ENCODE measurements at places on chromosomes 2 and 18.

GRCh38 chr2:164934401-164935117 lies 20.8 kb downstream of the SLC38A11 start:
- H3K4me3 ChIP-seq = no peak overlapping the region
- H3K4me1 ChIP-seq = no peaks in the 10 kb centered on the region
- H3K27ac ChIP-seq = no peak overlapping the region
- H3K36me3 ChIP-seq = no peaks in the 10 kb centered on the region
- no peak for DNase-seq
- no peaks in the 10 kb centered on the region for H3K27me3 ChIP-seq

DNA sequence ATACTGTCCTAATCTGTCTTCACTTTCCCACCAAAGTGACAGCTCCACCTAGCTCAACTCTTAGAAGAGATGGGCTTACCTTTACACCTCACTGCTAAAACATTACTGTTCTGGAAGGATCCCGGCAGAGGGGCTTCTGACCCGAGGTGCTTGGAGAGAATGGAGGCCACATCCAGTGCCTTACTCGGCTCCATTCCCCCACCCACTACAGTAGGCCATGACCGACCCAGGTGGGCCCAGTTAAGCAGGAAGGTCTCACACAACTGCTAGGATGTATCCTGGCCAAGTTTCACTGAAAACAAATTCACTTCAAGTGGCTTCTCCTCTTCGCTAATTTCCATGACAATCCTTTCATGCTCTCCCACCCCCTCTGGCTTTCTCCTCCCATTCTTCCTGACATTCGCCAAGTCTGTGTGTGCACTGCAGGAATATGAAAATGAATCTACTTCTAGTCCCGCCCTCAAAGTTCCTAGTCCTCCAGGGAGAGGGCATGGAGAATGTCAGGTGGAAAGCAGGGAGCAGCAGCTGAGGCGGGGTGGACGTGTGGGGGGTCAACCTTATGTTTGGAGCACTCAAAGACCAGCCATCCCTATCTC lies 11.8 kb downstream of the WIPF1 start:
- H3K27me3 ChIP-seq = no peaks in the 10 kb centered on the region
- peaks cover 3% of the 10 kb centered on the region for H3K36me3 ChIP-seq
- no peak overlapping the region for H3K27ac ChIP-seq
- H3K4me3 ChIP-seq = no peak overlapping the region
- no peak for DNase-seq
- peaks cover 22% of the 10 kb centered on the region for H3K4me1 ChIP-seq

GRCh38 chr2:237116431-237116830 lies 30.7 kb downstream of the COPS8 start:
- no peaks in the 10 kb centered on the region for H3K36me3 ChIP-seq
- no peak overlapping the region for H3K27ac ChIP-seq
- H3K4me3 ChIP-seq = no peak overlapping the region
- no peak for DNase-seq
- H3K4me1 ChIP-seq = peaks cover 5% of the 10 kb centered on the region

DNA sequence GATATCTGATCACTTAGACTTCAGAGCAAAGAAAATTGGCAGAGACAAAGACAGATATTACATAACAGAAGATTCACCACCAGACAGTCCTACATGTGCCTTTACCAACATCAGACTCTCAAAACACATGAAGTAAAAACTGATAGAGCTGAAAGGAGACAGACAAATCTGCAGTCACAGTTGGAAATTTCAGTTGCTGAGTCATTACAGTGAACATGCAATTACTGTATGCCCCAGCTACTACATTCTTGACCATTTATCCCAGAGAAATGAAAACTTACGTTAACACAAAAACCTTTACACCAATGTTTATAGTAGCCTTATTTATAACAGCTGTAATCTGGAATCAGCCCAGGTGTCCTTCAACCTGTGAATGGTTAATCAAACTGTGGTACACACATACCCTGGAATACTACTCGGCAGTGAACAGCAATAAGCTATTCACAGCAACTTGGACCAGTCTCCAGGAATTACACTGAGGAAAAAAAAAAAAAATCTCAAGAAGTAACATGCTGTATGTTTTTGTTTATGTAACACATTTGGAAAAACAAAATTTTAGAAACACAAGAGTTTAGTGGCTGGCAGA lies 7.5 kb upstream of the SCLY start:
- H3K27me3 ChIP-seq = no peaks in the 10 kb centered on the region
- H3K36me3 ChIP-seq = no peaks in the 10 kb centered on the region
- H3K27ac ChIP-seq = no peak overlapping the region
- H3K4me1 ChIP-seq = no peaks in the 10 kb centered on the region
- no peak overlapping the region for H3K4me3 ChIP-seq
- DNase-seq = peak; percentile 67

DNA sequence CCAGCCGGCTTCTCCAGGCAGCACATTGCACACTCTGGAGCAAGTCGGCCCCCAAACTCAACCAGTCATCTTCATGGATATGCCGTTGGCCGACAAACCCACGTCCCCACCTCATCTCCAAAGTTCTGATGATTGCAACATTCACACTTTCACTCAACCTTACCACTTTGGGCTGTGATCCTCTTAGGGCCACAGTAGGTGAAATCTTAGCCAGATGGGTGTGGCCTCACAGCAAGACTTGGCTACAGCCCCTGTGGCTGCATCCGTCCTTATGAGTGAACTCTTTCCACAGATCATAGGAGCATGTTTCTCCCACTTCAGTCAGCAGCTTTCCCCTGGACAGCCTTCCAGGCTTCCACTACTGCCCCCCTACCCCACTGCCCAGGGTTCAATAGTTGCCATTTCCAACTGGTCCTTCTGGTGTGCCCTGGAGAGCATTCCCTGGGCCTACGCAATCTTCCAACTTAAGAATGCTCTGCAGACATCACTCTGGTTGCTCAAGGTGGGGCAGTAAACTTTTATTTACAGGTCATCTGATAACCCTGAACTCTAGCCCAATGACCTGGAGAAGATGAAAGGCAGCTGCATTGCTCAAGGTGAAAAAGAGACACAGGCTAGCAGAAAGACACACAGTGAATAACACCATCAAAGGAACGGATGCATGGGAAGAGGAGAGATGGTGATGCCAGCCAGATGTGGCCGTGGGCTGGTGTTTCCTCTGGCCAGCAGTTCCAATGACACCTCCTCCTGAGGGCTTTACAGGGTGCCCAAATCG lies 34.5 kb downstream of the ARL4C start:
- no peaks in the 10 kb centered on the region for H3K36me3 ChIP-seq
- DNase-seq = no peak
- no peaks in the 10 kb centered on the region for H3K27me3 ChIP-seq

GRCh38 chr2:238081561-238081960 lies 18.6 kb upstream of the ESPNL start:
- H3K36me3 ChIP-seq = peaks cover 32% of the 10 kb centered on the region
- no peak overlapping the region for H3K27ac ChIP-seq
- no peak overlapping the region for H3K4me3 ChIP-seq
- no peaks in the 10 kb centered on the region for H3K27me3 ChIP-seq
- DNase-seq = no peak

DNA sequence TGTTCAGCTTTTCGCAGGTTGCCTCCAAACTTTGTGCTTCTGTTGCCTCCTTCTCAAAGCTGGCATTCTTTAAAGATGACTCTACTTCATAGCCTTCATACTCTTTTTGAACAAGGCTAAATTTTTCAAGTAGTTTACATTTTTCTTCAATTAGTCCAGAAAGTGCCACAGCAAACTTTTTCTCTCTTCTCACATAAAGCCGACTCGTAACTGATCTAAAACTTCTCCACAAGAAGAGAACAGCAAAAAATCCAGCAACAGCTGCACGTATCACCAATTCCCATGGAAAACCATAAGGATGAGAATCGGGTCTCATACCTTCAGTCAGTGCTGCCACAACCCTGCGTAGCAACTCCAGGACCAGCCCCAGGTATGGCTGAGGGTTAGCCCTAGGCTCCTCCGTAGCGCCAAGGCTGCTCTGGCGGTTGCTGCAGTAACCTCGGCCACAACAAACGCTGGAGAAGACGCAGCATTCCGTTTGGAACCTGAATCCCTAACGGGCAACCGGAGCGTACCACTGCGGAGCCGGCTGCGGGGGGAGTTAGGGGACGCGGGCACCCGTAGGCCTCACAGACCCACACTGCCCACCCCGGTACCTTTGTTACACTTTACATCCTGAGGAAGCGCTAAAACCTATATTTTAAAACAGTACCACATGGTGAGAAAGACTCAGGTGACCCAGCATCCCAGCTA lies at the start of gene CTAGE1:
TSS of gene CTAGE1 (minus strand) at position 420 of the 693 bp plus-strand sequence. CDS start at position 316, 104 bp downstream.
- DNase-seq = peak; percentile 65
- no peak within 1 kb of the TSS for H3K4me3 ChIP-seq
- H3K36me3 ChIP-seq = no peaks in the 10 kb centered on the region
- no peaks in the 10 kb centered on the region for H3K27me3 ChIP-seq
- peaks cover 6% of the 10 kb centered on the region for H3K4me1 ChIP-seq

GRCh38 chr2:6068429-6068828 lies 376.2 kb downstream of the SOX11 start:
- H3K4me3 ChIP-seq = no peak overlapping the region
- no peaks in the 10 kb centered on the region for H3K36me3 ChIP-seq
- DNase-seq = no peak
- peaks cover 4% of the 10 kb centered on the region for H3K4me1 ChIP-seq
- H3K27me3 ChIP-seq = no peaks in the 10 kb centered on the region
- no peak overlapping the region for H3K27ac ChIP-seq

DNA sequence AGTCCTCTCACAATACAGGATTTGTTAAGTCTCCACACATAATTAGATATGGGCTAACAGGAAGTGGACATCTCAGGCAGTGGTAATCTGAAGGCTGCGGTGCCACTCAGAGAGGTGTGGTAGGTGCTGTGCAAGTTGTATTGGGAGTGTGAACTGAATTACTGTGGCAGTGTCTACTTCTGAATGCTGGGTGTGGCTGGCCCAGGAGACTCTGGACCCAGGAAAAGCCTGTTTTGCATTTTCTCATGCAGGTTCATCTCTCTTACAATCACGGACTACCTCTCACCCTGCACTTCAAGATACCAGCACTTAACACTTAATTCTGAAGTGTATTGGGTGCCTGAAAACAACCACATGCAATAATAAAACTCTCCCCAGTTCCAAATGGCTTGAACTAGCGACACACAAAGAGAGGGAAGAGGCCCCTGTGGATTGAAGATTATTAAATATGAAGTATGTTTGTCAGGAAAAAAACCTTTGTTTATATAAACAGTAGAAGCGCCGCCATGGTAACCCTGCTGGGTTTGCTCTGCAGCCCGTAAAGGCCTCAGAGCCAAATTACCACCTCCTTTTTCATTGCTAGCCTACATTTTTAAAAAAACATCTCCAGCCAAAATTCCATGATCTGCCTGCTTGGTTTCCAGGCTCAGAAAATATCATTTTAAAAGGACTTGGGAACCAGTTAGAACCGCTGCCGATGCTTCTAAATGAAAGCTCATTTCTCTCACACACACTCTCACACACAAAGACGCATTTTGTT lies 77.5 kb downstream of the GFPT1 start:
- H3K27me3 ChIP-seq = no peaks in the 10 kb centered on the region
- DNase-seq = peak; percentile 64
- H3K27ac ChIP-seq = peak overlapping the region; percentile 63

DNA sequence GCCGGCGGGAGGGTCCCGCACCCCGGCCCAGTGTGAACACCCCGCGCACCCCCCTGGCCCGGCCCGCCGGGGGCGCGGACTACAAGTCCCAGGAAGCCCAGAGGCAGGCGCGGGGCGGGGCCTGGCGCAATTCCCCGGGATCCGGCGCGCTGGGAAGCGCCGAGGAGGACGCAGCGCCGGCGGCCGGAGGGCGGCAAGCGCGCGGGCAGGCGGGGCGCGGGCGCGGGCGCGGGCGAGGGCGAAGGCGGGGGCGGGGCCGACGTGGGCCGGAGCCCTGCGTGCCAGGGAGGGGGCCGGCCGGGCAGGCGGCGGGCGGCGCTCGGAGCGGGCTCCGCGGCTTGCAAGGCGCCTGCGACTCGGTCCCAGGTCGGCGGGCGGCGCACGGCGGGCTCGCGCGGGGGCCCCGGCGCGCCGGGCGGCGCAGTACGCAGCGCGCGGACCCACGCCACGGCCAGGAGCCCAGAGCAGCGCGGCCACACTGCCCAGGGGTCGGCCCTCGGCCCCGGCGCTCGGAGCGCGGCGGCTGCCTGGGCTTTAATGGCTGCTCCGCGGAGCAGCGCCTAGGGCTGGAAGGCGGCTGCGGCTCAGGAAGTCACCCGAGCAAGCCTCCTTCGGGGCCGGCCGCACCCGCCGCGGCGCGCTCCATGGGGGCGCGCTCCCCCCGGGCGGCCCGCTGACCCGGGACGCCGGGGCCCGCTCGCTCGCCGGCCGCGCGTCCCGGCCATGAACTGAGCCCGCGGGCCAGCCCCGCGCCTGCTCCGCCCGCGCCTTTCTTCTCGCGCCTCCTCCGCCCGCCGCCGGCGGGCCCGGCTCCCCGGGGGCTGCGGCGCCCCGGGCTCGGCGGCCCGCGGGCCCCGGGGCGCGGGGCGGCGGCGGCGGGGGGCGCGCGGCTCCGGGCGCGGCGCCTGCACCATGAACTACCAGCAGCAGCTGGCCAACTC lies at the start of gene AGAP1:
TSS of gene AGAP1 (plus strand) at position 269 of the 941 bp plus-strand sequence.
- DNase-seq = peak; percentile 80
- peak within 1 kb of the TSS; percentile 72 for H3K27ac ChIP-seq
- H3K36me3 ChIP-seq = no peaks in the 10 kb centered on the region
- H3K4me3 ChIP-seq = peak within 1 kb of the TSS; percentile 99
- peaks cover 11% of the 10 kb centered on the region for H3K4me1 ChIP-seq
- 0 out of 2 replicates have a peak, but pooled peaks cover 2% of the 10 kb centered on the region for H3K27me3 ChIP-seq

GRCh38 chr2:9060819-9061218 lies 57.3 kb upstream of the MBOAT2 start:
- H3K27me3 ChIP-seq = no peaks in the 10 kb centered on the region
- H3K4me3 ChIP-seq = no peak overlapping the region
- DNase-seq = no peak
- no peaks in the 10 kb centered on the region for H3K36me3 ChIP-seq
- H3K27ac ChIP-seq = no peak overlapping the region
- peaks cover 4% of the 10 kb centered on the region for H3K4me1 ChIP-seq

GRCh38 chr18:44781886-44782285 lies 101.2 kb downstream of the SETBP1 start:
- no peaks in the 10 kb centered on the region for H3K36me3 ChIP-seq
- H3K4me1 ChIP-seq = no peaks in the 10 kb centered on the region

DNA sequence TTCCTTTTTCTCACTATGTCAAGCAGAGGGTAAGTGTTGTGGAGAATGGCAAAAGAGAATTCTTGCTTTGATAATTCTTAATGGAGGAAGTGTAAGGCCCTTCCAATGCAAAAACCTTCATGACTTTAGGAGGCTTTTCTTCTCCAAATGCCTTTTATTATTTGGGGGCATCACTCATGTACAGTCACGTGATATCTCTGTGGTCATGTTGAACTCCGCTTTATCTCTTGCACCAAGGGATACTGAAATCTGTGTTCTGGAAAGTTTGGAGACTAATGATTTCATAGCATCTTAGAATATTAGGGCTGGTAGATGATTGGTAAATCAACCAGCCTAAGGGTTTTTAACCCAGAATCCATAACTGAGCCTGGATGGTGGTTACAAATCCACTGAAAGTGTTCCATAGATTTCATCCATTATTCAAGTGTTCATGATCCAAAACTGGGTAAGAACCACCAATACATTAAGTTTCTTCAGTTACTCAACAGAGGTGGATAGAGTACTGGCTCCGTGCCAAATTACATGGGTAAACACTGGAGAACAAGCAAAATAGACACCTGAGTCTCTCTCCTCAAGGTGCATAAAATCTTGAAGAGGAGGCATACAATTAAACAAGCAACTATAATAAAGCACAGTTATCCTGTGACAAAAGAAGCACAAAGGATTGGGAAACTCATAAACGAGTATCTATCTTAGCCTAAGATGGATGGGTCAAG lies 169.6 kb upstream of the EPHA4 start:
- no peak overlapping the region for H3K4me3 ChIP-seq
- H3K36me3 ChIP-seq = no peaks in the 10 kb centered on the region
- no peaks in the 10 kb centered on the region for H3K27me3 ChIP-seq
- no peak for DNase-seq

GRCh38 chr2:88810488-88810887 lies 119.0 kb downstream of the RPIA start:
- DNase-seq = no peak
- H3K4me3 ChIP-seq = no peak overlapping the region
- no peaks in the 10 kb centered on the region for H3K4me1 ChIP-seq
- no peak overlapping the region for H3K27ac ChIP-seq
- H3K36me3 ChIP-seq = no peaks in the 10 kb centered on the region
- no peaks in the 10 kb centered on the region for H3K27me3 ChIP-seq

Data from IMR-90 (cell line).